ENCODE measurements at places on chromosomes 7 and 10.

DNA sequence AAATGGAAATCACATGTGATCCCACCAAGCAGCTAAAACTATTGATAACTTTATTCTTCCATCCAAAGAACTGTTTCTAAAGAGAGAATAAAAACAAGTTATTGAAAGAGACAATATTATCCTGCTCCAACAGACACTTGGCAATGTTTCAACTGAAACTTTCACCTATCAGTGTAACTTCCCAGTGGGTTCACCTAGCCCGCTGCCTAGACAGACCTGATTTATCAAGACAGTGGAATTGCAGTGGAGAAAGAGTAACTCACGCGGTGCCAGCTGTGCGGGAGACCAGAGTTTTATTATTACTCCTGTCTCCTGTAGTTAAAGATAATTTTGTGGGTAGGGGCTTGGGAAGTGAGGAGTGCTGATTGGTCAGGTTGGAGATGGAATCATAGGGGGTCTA is 199.8 kb downstream of the AHR start:
- no peak for DNase-seq

DNA sequence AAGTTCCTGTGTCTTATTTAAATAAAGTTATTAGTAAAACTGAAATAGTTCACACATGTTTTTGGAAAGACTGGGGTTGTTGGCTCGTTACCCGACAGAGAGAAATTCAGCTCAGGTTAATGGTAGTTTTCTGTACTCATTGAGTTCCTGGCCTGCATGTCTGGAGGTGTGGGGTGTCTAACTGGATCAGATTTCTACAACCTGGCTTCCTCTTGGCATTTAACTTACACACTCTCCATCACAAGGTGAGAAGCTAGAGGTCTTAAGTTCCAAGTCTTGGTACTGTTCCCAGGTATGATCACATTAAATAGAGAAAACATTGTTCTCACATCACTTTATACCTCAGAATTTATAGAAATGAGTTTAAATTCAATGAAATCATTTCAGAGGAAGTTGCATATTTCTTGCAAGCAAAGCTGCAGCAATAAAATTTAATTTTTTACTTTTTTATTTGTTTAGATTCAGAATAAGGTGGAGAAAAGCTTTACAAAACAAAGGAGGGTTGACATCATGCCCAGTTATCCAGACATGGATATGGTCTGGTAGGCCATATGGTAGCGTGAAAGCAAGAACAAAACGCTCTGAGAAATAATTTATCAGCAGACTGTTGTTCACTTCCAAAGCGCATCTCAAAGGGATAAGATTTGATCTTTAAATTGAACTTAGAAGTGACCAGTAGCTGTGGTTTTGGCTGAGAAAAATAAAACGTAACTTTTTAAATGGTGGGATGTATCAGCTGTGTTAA is 120.6 kb downstream of the GLCCI1 start:
- no peak for DNase-seq

GRCh38 chr10:98694883-98695282 is 248.1 kb upstream of the HPS1 start:
- DNase-seq: no peak

GRCh38 chr7:159139202-159139601 is 5.5 kb downstream of the VIPR2 start:
- no peak for DNase-seq

DNA sequence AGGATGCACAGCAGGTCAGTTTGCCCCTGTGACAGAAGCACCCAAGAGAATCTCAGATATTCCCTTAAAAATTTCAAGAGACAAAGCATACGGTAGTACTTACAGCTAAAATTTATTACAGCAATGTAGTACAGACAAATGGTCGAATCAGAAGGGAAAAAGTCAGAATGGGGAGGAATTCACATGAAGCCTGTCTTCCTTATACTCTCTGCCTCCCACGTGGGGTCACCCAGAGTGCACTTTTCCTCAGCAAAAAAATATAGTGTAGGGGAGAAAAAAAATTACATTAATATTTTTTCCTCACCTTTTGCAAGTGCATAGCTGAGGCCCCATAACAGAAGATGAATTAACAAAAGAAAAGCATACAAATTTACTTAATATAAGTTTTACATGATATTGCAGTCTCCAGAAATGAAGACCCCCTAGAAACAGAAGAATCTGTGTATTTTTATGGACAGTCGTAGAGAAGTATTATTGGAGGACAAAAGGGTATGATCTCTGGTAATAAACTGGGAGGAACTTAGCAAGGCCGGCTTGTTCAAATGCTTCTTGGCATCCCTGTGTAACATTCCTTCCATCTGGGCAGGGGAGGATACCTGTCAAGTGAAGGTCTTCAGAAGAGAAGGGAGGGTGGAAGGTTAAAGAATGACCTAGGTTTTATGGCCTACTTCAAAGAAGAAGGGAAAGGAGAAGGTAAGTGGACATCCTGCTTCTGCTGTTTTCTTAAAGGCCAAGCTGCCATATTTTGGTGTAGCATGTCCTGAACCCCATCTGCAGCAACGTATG is 270.6 kb upstream of the MAGI2 start:
- no peak for DNase-seq

GRCh38 chr7:121139427-121139826 is 150.9 kb downstream of the CPED1 start:
- DNase-seq: no peak

- peak; percentile 51 for DNase-seq
Observed at GRCh38 chr7:2521952-2522591, 2.5 kb downstream of the LFNG start.

DNA sequence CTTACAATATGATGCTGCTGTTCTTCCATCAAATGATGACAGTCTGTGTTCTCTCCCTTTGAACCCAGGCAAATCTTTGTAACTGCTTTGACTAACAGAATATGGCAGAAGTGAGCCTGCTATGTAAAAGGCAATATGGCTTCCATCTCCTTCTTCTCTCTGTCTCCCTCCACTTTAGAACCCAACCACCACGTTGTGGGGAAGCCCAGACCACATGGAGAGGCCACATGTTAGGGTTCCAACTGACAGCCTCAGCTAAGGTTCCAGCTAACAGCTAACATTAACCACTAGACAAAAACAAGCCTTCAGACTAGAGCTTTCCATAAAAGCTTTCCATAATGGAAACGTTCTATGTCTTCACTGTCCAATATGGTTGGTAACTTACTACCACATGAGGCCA is 107.7 kb downstream of the PRTFDC1 start:
- DNase-seq: no peak

GRCh38 chr10:133187906-133188681 is 28.1 kb downstream of the KNDC1 start:
- DNase-seq: no peak

DNA sequence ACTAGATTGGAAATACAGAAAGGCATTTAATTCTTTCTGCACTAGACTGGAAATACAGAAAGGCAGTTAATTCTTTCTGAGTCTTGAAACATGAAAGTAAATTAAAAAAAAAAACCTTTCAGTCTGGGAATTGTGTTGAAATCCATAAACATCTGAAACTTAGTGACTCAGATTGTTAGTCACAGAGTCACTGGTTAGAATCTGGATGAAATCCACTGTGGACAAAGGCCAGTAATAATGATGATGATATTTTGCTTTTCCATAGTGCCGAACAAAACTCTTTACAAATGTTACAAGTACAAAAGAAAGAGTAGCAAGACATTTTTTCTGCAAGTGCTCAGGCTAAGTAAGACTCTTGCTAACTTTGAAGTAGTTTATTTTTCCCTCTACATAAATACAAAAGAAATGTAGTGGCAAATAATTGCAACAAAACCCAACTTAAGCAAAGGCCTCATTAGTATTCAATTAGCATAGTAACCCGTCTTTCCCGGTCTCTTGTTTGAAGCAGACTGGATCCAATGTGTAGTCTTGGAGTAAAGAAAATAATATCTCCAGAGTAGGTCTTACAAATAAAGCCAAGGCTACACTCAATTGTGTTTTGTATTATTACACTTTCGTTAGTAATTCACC is 5.8 kb upstream of the PRTFDC1 start:
- no peak for DNase-seq

All from stimulated activated CD4-positive, alpha-beta T cell treated with anti-CD3 and anti-CD28 coated beads, TNF-alpha, amount 100 ng/mL, for 1 hour (primary cell).